ENCODE measurements at places on chromosomes 7 and 10.

GRCh38 chr10:11242443-11243387, 225.0 kb downstream of the CELF2 start:
- DNase-seq, result no peak

DNA sequence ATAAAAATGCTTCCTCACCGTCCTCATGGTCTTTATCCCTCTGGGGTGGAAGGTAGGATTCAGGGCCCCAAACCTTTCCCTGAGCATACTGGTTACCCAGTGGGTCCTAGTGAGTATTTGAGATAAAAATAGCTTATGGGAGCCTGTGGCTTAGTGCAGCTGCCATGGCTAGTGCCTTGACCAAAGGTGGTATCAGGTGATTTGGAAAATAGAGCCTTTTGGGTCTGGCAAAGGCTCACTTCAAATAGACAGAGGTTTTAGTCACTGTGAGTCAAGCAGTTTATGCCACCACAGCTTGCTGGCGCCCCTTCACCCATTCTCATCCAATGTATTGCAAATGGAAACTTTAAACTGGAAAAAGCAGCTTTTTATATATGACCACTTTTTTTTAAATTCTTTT, 30.4 kb downstream of the PLAU start:
- no peak for DNase-seq

- no peak for DNase-seq
Measured at GRCh38 chr7:108290459-108291151, 160.4 kb upstream of the LAMB4 start.

- no peak for DNase-seq
Measured at GRCh38 chr7:28937619-28938018, 20.5 kb downstream of the TRIL start.

GRCh38 chr10:116437076-116437692, 9.5 kb downstream of the PNLIPRP3 start:
- DNase-seq, result no peak

GRCh38 chr7:117218700-117219099, 104.2 kb downstream of the WNT2 start:
- no peak for DNase-seq

GRCh38 chr7:34298492-34299013, 359.5 kb upstream of the NPSR1 start:
- DNase-seq, result no peak

GRCh38 chr7:149859876-149860275, 13.9 kb upstream of the ATP6V0E2 start:
- DNase-seq, result no peak

GRCh38 chr7:111527545-111527944, 34.7 kb downstream of the IMMP2L start:
- DNase-seq, result no peak

DNA sequence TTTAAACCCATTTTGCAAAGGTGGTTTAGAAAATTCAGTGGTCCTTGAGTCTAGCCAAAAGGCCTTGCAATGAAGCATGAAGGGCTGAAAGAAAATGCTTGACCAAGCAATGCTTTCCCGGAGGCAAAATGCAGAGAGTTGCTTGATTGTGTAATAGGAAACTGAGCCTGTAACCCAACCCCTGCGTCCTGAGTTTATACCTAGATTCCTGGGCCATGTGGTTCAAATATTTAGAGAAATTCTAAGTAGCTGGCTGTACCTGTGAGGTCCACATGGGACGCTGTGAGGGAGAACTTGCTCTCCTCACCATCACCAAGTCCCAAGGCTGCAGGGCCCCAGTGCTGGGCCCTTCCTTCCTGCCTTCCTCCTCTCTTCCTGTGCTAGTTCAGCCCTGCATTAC, 45.7 kb downstream of the CXCL12 start:
- no peak for DNase-seq

GRCh38 chr7:90709501-90710465, 113.7 kb downstream of the CDK14 start:
- DNase-seq, result no peak

GRCh38 chr7:100380196-100380595, 6.9 kb downstream of the PILRA start:
- no peak for DNase-seq

DNA sequence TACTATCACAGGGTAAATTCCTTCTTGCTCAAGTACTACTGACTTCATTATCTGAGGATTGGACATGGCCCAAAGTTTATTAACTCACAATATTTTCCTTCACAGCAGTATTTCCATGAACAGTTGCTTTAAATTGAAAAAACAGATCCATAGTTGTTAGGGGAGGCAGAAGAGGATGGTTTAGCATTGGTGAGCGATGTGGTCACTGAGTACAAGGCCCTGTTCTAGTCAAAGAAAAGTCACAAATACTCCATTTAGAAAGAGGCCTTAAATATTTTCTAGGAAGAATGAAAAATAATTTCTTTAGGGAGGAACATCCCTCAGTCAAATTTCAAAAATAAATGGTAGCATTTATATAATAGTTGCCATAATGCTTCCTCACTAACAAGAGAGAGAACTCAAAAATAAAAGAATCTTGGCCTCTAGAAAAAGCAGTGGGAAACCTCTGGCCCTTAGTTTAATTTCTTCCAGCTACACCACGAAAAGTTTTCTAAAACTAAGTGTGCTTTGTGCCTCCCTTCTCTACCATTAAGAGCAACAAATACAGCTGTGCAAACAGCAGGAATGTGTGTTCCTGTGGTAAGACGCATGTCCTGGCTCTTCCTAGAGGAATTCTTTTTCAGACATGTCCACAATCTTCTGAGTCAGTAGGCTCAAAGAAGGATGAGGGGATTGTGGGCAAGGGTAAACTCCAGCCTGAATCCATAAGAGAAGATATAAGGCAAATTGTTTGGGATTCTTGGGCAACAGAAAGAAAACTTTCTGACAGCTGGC, 105.7 kb downstream of the HOXA1 start:
- no peak for DNase-seq

DNA sequence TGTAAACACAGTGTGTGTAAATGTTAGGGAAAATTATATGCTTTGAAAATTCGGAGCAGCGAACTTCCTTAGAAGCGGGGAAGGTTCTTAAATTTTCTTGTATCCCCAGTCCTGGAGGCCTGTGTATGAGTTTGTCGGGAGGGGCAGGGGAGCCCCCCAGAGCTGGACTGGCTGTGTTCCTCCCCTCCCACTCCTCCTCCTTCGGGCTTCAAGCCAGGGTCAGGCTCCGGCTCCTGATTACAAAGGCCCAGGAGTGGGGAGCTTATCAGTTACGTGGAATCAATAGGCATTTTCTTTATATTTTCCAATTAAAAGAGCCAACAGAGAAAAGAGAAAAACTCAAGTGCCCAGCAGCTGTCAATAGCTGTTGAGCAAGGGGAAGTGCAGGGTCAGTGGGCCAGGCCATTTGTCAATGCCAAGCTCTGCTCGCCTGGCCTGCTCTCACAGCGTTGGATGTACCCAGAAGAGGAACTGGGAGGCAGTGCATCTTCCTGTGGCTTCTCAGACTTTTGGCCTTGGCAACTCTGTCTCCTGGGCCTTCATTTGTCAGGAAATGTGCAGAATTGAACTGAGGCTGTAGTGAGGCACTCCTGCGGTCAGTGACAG, 156.9 kb upstream of the PCBD1 start:
- no peak for DNase-seq

GRCh38 chr10:108872854-108873253, 1050.5 kb downstream of the XPNPEP1 start:
- no peak for DNase-seq

GRCh38 chr7:110938165-110938564, 152.8 kb upstream of the LRRN3 start:
- DNase-seq, result no peak

DNA sequence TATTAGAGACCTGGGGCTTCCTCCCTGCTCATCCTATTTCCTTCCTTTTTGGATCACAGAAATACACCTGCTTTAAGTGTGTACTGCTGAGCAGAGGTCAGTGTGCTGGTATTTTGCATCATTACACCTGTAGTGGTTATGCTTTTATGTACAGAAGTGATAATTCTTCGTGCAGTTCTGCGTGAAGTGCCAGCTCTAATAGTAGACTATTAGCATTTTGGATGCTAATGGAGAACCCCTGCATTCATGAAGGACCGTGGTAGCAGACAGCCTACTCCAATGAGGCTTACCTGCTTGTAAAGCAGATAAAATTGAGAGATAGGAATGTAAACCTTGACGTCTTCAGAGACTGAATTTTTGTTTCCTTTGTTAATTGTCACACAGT, 114.3 kb downstream of the CDK14 start:
- DNase-seq, result no peak

DNA sequence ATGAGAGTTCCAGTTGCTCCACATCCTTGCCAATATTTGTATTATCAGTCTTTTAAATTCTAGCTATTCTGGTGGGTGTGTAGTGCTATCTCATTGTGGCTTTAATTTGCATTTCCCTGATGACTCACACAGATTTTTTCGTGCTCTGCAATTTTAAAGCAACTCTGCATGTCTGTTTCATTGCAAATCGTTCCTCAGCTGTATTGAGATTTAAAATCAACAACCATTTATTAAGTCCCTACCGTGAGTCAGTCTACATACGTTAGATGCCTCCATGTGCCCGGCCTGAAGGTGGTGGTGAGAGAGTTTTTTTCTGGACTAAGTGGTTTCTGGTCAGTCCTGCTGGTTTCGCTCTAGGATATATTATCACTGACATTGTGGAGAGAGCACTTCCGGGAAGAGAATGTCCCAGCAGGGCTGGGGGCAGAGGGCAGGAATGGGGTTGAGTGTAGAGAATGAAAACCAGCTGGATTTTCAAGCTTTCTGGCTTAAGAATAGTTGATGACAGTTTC, 8.4 kb upstream of the HYCC1 start:
- DNase-seq, result no peak

DNA sequence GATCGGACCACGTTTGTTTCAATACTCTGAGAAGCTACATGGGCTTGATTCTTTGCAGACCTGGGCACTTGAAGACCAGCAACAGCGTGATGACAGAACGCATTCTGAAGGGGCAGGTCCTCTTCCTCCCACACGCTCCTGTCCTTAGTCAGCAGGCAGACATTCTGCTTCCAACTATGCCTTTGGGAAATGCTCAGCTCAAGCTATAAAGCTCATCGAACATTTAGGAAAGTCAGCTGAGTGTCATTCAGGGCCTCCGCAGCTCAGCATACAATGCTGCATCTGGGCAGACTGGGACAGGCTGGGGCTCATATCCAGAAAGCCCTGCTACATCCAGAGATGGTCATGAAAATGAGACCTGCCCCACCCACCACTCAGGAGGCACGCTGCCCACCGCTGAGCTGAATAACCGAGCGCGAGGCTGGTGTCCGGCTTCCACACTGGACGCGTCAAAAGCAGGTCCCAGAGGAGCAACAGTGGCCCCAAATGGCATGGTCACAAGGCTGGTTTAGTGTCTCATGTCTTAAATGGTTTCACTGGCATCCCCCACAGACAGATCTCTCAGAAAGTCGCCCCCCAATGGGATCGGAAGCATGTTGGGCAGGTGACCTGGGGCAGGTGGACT, 274.0 kb downstream of the DNAJB6 start:
- no peak for DNase-seq

DNA sequence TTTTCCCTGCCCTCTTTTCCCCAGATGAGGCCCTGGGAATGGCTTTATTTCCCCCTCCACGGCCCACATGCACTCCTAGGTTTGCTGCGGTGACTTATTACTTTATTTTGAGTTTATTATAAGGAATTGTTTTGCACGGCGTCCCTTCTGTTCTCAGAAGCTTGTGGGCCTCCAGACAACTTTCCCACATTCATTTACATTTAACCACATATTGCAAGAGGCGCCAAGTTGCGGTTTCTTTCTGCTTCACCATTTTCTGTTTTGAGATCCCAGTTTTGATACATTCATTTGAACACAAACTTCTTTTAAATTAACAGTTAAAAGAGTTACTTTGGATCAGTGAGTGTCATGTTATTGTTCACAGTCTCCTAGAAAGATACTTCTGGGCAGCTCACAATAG, 532.5 kb upstream of the MGMT start:
- no peak for DNase-seq

DNA sequence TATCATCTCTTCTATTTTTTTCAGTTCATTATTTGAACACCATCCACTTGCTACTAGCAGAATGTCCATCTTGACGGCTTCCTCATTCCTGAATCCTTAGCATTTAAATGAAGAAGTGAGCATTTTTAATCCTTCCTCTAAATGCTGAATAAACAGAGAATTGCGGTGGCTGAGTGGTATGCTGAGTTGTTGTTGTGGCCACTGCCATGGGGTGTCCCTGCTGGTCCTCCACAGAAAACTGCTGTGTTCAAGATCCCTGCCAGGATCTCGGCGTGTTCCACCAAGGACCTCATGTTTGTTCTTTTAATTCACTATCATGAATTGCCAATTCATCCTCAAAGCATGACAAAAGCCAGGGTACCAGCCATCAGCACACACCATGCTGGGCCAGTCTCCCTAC, 48.9 kb upstream of the HABP2 start:
- no peak for DNase-seq

DNA sequence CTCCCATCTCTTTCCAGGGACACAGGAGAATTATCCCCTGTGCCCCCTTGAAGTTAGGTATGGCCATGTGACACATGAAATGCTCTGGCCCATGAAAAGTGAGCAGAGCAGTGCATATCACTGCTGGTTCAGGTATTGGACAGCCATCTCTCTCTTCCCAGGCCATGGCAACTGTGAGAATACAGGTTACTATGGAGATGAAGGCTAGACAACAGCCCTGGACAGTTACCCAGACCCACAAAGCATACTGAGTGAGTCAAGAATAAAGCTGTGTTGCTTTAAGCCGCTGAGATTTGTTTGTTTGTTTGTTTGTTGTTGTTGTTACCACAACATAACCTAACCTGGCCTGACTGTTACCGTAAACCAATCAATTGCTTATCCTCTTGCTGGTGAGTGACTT, 722.3 kb downstream of the KCNMA1 start:
- DNase-seq, result no peak

- no peak for DNase-seq
Measured at GRCh38 chr7:106679153-106679931, 18.4 kb upstream of the CCDC71L start.

DNA sequence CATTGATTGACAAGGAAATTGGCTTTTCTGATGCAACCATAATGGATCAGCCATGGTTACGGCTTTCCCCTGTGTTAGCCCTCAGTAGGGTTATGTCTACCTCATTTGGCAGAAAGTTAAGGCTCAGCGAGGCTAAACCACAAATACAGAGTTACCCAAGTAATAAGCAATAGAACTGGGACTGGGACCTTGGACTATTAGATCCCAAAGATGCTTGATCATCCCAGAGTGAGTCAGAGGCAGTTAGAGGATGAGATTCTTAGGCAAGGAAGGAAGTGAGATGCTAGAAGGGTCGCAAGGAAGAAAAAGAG, 401.4 kb downstream of the TNS3 start:
- no peak for DNase-seq

DNA sequence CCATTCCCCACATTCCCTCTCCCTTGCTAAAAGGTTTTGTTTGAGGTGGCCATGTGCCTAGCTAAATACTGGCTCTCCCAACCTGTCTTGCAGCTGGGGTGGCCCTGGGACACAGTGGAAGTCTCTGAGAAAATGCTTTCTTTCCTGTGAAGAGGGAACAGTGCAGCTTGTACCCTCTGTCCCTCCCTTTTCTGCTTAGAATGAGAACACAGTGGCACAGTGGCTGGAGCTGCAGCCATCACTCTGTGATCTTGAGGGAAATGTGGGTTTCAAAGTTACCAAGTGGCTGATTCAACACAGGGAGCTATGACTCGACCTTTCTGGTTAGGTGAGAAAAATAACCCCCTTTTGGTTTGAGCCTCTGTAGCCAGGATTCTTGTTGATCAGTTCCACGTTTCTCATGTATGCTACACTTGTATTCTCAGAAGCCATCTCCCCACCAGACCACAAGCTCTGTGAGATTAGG, 62.7 kb upstream of the CARD11 start:
- no peak for DNase-seq
